Dermis microvascular lymphatic vessel endothelial cell (primary cell): ENCODE measurements at places on chromosomes 3 and 15. TPM values are rescaled to one million over a fixed set of nuclear protein-coding genes. Genes with fewer than 3 reads are reported as not detected.
A peak's percentile ranks its signal among the peaks of the same experiment; 100 is the strongest.

Gene CHRNA5
- total RNA-seq = 2.0 and 2.1 TPM in 2 replicates

Gene CHRNA7
- total RNA-seq = 0.38 and 0.64 TPM in 2 replicates

Gene POC1A
- 6.4 and 12.5 TPM in 2 replicates for total RNA-seq

Gene CYP11A1
- total RNA-seq = not detected in 2 replicates

Gene LYZL4
- not detected in 2 replicates for total RNA-seq

Gene SLC9C1
- total RNA-seq = under 0.01 and 0.13 TPM in 2 replicates

Gene FOXL2
- total RNA-seq = under 0.01 TPM in 1 of 2 replicates, not detected in the other

Gene MOBP
- total RNA-seq = under 0.01 TPM in 1 of 2 replicates, not detected in the other

Gene CHRM5
- under 0.01 and 0.13 TPM in 2 replicates for total RNA-seq

Gene EOMES
- total RNA-seq = not detected in 2 replicates

DNA sequence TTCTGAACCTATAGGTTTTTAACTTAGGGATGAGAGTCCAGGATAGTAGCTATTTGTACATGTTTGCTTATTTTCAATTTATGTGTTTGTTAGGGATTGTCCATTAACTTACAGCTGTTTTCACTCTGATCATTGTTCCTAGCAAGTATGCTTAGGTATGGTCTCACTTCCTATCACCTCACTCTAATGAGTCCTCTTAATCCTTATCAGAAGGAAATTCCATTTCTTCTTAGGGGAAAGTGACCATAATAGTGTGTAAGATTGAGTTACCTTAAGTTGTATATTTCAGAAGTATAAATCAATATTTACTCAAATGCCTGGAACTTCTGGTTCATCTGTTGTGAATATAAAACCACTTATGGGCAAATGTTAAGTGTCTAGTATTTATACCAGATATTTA is 53.0 kb downstream of the PIAS1 start:
- DNase-seq = no peak

DNA sequence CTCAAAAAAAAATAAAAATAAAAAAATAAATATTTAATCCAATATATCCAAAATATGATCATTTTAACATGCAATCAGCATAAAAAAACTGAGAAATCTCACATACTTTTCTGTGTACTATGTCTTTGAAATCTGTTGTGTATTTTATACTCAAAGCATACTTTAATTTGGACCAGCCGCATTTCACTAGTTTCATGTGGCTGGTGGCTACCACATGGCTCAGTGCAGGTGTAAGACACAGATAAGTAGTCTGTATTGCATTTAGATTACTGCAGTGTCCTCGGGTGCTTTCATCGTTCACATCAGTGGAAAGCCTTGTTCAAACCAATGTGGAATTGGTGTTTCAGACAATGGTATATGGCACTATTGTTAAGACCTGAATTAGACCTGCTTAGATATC is 11.0 kb downstream of the CRTC3 start:
- no peak for DNase-seq

DNA sequence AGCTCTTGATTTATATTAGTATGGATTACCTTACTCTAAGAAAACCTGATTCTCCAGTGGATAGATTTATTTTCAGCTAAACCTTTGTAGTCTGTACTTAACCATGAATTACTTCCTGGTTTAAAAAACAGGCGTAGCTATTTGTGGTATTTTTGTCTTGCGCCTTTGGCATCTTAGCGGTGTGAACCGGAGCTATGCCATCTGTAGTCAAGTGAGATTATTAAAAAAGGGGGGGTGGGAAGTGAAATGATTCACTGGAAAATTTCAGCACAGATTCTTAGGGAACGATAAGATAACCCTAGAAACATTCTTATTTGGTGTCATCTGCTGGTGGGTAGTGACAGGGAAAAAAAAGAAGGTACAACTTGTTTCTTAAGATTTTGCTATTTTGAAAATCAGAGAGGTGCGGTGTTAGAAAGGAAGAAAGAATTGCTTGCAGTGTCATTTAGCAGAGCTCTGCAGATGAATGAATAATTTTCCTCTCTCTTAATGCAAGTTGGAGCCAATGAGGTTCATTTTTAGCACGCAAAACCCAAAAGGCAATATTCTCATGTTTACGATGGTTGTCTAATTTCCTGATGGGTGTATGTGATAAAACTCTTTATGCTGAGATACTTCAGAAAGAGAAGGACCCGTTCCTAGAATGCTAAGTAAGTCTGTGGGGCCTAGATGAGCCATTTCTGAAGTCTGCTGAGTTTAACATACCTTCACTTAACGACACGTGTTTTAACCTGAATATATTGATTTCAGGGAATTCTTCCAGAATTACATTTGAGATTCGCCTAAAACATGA is 44.0 kb downstream of the PSMD6 start:
- no peak for DNase-seq

DNA sequence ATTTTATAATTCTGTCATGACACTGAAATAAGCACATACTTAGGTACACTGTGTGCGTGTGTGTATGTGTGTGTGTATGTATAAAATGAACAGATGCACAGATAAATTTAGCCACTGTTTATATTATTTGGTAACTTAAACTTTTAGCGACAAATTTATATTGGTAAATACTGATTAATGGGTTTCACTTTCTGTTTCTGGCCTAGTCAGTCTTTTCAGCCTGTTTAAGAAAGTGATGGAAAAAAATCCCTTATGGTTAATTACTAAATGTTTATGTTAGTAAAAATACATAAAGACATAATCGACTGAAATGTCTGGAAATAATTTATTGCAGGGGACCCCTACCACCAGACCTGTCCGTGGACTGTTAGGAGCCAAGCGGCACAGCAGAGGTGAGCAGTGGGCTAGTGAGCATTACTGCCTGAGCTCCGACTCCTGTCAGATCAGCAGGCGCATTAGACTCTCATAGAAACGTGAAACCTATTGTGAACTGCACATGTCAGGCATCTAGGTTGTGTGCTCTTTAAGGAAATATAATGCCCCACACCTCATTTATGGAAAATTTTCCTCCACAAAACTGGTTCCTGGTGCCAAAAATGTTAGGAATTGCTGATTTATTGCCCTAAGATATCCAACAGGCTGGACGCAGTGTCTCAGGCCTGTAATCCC is 717.4 kb downstream of the SI start:
- no peak for DNase-seq

DNA sequence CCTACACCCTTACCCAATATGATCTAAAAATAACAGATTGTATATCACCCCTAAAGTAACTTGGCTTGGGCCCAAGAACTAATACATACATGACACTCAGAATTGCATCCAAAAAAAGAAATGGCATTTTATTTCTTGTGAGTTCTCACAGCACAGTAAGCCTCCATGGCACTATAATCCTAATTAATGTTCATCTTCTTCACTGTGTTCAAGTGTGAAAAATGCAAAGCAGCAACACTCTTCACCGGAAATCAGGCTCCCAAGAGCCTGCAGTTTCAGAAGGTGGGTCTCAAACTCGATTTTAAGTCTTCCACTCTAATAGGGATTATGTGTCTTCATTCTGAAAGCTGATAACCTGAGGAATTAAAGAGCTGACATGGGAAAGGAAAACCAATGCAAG is 142.8 kb upstream of the TSC22D2 start:
- no peak for DNase-seq

DNA sequence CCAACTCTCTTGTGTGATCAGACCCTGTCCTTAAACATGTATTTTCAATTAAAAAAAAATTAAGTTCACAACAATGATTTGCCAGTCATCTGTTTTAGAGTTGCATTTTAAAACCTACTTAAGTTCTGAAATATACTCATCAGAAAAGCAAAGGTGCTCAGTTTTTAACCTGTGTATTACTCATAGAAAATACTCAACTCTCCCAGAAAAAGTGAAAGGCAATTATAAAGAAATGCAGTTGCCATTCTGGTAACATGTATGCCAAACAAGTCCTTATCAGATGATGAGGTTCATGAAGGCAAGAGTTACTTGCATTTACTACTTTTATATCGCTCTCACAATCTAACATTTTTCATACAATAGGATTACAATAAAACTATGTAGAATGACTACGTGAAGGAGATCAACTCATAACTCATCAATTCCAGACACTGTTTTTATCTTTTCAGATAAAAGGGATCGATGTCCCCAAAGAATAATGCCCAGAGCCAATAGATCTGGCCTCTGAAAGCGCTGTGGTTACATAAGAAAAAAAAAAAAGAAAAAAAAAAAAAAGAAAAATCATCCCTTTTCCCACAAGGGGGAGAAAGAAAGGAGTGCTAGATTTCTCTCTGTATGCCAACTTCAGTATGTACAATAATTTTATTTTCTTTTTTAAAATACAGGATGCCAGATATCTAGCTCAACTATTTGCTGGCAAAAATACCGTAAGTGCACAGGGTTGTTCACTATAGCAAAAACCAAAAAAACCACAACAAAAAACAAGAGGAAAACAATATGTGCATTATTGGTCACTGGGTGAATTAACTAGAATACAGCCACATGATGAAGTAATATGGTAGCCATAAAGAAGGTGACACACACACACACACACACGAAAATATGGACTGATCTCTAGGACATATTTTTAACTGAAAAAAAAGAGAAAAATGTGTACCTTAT is 137.4 kb downstream of the NR1I2 start:
- peak; percentile 3 for DNase-seq

DNA sequence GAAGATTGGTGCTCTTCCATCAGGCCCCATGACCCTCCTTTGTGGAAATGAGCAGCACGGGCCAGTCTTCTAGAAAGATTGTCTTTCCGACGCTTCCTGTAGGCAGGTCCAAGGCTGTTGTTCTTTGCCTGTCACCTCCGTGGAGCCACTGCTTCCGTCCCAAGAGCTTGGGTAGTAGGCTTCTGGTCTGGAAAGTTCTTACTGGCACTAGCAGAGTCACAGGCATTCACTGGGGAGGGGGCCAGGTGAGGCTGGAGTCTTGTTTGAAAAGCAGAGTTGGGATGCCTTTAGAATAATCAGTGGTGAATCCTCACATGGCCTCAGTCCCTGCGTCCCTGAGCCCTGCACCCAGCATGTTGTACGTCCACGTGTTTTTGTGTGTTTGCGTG is 76.2 kb upstream of the ADPGK start:
- DNase-seq = no peak

DNA sequence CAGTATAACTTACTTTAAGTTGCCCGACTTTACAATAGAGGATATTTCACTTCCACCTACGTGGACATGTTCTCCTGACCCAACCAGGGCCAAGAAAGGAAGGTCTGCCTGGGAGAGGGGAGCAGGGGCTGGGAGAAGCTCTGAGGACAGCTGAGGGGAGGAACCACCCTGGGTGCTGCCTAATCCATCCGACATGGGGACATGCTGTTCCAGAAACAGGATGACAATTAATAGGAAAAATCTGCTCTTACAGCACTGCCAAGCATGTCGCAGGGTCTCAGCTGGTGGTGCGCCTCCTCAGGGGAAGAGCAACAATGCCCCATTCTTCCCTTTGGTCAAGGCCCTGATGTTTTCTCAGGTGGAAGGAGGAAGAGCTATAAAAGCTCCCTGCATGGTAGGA is 132.3 kb downstream of the NTRK3 start:
- DNase-seq = no peak

DNA sequence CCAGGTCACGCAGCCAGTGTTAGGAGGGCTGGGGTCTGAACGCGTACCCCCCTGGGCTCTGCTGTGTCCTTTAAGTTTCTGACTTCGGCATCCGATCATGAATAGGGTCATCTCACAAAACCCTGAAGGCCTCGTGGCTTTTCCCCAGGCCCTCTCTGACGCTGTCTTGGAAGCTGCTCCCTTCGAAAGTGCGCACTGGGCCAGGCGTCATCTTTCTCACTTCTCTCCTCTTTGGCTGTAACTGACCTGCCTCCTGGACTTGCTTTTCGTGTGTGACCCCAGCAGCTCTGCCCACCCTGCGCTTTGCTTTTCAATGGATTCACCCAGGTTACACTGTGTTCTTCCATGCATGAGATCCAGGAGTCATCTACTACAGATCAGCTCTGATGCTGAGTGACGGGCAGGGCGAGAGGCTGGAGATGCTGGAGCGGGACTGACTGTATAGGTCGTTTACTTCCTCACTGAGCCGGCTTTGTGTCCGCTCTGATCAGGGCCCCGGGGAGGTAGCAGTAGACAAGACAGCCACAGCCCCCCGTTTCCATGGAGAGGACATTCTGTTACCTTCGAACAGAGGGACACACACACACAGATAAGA is 45.0 kb upstream of the PCSK6 start:
- no peak for DNase-seq

DNA sequence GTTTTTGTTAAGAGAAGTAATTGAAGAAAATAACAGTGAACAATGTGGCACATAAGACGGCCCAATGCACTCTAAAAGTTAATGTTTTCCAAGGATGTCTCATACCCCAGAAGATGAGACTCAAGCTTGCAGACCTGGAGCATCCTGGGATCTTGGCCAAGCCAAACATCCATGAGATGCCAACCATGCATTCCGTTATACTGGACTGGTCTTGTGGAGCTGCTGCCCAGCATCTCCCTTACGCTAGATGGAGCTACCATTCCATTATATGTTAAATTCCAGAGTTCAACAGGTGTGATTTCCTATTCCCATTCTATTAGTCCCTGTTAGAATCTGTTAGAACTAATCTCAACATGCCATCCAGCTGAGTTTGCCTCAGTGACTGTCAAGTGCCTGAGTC is 181.8 kb downstream of the PDCD6IP start:
- peak; percentile 40 for DNase-seq

GRCh38 chr15:32844118-32844711 is 126.4 kb downstream of the GREM1 start:
- peak; percentile 60 for DNase-seq

DNA sequence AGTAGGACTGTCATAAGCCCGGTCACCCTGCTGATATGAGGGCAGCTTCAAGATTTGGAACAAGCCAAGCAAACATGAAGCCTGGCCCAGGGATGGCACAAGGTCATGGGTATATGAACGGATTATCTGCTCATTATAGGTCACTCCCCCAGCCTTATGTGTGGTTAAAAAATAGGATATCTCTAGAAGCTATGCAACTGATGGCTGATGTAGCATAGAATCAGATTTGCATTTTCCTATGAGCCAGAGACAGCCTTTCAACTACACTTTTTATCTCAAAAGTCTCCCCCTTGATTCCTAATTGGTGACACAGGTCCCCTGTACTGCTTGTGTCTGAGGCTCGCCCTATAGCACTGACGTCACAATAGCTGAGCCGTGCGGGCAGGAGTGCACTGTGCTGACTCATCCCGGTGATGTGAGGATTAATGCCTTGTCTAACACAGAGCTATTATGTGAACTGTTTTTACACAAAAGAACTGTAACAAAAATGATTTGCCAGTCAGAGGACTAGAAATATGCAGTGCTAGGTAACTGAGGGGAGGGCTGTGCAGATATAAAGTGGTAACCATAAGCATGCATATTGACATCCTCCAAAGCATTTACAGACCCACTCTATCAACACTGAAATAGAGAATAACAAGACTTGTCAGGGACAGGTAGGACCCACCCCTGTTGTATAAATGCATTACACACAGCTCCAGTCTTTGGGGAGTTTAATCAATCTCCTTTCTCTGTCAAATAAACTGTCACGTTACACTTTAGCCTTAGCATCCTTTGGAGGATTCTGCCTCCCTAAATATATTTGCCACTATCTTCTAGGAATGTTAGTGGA is 204.9 kb downstream of the TIGIT start:
- DNase-seq = peak; percentile 62

DNA sequence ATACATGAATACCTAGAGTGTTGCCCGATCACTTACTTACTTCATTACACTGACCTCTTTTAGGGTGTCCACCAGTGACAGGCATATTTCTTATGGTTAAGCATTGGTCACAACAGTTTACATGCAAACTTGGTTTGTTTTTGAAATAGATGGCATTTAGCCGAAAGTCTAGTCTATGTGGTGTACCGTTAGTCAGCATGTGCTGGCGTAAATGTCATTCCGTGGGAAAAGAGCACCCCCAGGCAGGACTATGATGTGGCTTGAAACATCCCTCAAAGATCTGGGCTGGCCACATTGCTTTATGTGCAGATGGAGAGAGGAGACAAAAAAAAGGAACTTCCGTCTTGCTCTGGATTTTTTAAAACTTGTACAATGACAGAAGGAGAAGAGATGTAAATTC is 357.0 kb upstream of the ICE2 start:
- DNase-seq = no peak

GRCh38 chr3:116256843-116257485 is 188.3 kb downstream of the LSAMP start:
- no peak for DNase-seq
